ENCODE measurements at places on chromosomes 1 and 21.

GRCh38 chr1:69743146-69743545, 175.4 kb downstream of the LRRC7 start:
- no peak for DNase-seq

- peak; percentile 20 for DNase-seq
Measured at GRCh38 chr1:203038891-203039608, 12.8 kb downstream of the PPFIA4 start.

DNA sequence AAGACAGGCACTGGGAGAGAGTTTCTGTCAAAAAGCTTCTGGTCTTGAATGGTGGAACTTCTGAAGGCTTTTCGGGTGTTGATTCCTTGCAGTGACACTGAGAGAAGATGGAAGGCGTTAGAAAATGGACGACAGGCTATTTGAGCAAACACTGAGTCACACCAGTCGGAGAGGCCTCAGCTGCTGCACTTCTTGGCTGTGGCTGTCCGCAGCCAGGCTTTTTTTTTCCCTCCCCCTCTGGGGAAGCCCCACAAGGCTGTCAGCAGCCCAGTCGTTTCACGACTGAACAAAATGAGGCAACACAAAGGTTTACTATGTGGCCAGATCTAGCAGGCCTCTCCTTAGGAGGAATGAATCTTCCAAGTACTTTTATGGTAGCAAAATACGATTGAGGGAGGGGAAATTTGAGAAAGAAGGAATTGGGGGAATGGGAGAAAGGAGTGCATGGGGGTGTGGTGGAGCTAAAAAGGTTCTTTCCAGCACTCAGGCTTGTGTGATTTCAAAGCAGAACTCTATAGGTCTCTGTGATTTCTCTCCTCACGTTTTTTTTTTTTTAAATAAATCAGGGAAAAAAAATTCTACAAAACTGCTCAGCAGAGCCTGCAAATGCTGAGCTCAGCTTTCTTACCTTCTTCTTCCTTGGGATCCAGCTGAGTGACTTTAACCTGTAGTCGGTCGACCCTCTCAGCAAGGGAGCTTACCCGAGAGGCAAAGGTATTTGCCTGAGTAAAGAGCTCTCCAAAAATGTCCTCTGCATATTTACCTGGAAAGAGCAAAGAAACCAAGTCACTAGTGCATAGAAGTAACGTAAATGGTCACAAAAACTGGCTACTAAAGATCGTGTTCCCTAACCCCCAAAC, 26.1 kb downstream of the GPR3 start:
- DNase-seq = no peak

DNA sequence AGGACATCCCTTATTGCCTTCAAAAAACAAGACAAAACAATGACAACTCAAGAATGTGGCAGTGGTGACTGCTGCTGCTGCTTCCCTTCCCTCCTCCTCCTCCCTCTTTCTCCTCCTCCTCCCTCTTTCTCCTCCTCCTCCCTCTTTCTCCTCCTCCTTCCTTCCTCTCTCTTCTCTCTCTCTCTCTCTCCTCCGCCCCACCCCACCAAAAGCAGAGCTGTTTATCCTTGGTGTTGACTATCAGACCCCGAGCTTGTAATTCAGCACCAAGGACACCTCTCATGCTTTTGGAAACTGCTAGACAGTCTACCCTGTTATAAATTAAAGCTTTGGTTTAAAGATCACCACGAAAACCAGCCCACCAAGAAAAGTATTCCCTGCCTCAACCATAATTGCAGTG, 72.4 kb upstream of the IFNAR2 start:
- DNase-seq = no peak

GRCh38 chr1:86636898-86637297, 67.5 kb upstream of the SH3GLB1 start:
- no peak for DNase-seq

DNA sequence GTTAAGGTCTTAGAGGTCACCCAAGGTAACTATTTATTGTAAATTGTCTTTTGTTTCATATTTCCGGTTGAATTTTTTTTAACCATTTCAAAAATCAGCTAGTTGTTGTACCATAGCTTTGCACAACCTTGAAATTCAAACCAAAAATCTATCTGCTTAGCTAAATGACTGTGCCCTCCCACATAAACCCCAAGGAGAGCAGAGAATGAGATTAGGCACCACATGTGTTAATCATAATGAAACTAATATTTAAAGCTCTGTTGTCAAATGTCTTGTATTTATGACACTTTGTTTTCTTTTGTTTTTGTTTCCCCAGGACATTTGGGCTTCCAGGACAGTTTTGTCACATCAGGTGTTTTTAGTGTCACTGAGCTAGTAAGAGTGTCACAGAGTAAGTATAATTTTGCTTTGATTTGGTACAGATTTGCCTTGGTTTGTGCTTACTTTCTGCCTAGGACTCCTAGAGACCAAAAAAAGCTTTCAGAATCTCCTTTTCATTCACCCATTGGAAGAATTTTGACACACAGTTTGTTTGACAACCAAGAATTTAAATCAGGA, 249.9 kb downstream of the NFIA start:
- no peak for DNase-seq

DNA sequence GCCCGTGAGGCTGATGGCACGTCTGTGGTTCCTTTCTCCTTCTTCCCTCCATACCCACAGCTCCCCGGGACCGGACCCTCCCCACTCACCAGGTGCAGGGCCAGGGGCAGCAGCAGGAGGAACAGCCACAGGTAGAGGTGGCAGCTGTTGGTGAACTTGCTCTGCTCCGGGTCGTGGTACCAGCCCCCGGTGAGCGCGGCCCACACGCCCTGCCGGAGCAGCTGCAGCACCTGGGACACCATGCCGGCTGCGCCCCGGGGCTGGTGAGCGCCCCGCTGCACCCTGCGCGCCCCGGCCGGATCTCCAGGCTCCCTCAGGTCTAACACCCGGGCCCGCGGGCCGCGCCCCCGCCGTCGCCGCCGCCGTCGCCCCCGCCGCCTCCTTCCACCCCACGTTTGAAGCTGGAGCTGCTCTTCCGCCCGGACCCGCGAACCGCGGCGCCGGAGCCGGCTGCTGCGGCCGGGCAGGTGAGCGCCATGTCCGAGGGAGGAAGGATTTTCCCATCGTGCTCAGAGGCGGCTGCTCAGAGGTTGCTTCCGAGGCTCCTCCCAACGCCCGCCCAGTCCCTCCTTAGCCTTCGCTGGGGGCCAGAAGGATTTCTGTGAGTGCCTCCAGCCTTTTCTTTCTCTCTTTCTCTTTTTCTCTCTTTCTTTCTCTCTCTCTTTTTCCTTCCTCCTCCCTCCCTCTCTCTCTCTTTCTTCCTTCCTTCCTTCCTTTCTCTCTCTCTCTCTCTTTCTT, at the start of gene PCNX2:
PCNX2 (minus strand) TSS at position 489 of the 738 bp plus-strand sequence; CDS start at position 242, 247 bp downstream.
- DNase-seq = peak; percentile 21

DNA sequence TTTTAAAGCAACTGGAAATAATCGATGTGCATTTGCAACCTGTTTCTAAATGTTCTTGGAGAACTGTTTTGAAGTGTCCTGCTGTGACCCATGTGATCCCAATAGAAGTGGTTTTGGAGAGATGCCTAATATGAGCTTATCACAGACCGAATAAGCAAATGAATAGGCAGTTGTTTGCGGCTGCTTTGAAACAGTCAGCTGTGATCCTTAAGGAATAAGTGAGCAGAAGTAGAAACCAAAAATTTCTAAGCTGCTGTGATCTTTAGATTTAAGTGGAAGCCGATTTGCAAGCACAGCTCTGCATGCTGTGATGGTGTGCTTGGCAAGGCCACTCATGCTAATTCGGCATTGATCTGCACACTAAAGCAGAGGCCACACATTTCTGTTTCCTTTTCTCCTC, 329.5 kb upstream of the DUSP10 start:
- no peak for DNase-seq

DNA sequence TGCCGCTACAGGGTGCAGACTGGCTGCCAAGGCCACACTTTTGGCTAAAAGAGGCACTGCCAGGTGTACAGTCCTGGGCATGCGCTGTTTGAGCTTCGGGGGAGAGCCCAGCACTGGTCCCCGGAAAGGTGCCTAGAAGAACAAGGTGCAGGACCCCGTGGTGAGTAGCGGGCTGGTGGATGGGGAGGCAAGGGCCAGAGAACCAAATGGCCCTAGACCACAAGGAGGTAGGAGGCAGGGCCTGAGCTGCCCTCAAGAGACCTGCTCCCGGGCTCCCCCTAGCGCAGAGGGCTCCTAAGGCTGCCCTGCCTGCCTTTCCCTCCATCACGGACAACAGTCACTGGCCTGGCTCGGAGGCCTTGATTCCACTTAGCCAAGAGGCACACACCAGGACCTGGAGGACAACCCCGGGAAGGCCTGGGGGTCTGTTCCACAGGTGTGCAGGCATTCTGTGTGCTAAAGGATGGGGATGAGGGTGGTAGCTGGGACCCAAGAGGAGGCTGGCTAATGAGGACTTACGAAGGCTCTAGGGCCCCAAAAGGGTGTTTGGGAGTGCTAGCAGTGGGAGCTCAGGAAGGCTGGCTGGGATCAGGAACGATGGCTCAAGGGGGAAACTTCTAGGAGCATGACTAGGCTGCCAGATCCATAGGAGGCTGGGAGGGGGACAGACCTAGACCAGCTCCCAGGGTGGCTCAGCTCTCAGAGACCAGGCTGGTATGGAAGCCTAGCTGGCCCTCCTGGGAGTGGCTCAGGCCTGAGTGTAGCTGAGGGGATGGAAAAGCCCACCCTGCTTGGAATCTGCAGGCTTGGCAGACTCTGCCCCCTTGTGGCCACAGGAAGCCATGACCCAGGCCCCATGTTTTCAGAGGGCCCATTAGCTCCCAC, 742 bp downstream of the ARTN start:
- peak; percentile 27 for DNase-seq

- DNase-seq = no peak
Measured at GRCh38 chr1:54245501-54245900, 45.5 kb downstream of the MRPL37 start.

DNA sequence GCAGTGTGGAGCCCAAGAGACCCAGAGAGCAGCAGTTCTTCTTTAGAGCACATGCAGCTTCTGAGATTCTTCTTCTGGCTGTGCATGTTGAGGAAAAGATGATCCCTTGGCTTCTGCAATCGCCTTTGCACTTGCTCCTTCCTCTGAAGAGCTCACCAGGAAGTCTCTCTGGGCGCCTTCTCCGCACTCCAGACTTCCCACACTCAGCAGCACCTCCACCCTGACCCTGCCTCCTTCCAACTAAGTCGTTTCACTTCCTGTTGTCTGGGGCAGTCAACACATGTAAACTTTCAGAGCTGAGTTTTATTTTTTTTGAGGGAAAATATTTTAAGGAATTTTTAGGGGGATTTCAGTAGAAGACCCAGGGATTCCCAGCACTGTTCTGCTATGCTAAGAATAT, 73.4 kb upstream of the F3 start:
- DNase-seq = no peak

DNA sequence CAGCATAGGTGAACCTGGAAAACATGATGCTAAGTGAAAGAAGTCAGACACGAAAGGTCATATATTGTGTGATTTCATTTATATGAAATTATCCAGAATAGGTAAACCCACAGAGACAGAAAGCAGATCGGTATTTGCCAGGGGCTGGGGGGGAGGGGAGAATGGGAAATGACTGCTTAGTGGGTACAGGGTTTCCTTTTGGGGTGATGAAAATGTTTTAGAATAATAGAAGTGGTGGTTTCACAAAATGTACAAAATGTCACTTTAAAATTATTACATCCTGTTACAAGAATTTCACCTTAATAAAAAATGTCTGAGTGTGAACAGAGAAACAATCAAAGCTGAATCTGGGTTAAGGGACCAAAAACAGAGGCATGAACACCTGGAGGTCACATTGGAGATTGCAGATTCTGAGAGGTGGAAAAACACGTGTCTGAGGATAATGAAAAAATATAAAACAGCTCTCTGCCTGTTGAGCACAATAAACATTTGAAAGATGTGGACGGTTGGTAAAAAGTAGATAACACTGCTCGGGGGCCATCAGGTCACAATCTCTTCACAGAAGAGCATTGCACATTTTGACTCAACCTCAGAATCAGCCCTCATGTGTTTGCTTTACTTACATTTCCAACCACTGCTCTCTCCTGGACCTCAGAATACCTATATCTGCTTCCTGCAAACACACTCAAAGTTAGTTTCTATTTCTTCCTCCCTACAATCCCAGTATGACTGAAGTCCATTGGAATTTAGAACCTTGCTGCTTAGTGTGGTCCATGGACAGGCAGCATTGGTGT, 3.2 kb downstream of the SLAMF6 start:
- DNase-seq = no peak

- no peak for DNase-seq
Measured at GRCh38 chr1:59814901-59815825, at the start of gene HOOK1. Gene HOOK1, plus strand, starts transcription at chr1:59814949. Its CDS starts 169 bp downstream, at chr1:59815118.

DNA sequence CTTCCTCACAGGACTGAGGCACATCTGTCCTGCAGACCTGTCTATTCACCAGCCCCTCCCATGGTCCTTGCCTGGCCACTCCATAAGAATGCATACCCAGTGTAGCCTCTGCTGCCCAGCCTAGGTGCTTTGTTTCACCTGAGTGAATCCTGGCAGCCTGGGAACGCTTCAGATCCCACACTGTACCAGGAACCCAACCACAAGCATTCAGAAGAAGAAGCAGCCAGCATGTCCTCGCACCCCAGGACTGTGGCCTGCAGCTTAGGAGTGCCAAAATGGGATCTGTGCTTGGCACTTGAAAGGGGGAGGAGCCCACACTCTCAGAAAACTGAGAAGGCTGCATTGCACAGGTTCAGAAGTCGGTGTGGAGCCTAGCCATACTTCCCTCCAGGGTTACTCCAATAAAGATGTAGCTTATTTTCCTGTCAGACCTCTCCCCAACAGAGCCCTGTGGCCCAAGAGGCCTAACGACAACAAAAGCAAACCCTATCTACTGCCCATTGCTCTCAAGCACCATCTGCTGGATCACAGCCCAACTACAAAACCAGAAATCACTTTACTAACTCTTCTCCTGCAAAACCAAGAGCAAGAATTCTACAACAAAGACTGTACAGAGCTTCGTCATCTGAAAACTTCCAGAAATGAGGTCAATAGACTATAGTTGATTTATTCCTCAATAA, 923.1 kb upstream of the NEGR1 start:
- DNase-seq = no peak

- no peak for DNase-seq
Measured at GRCh38 chr1:183911285-183911684, 106.4 kb downstream of the RGL1 start.

- DNase-seq = no peak
Measured at GRCh38 chr1:47934243-47934805, 62.9 kb downstream of the TRABD2B start.

GRCh38 chr1:29851691-29852090, 615.4 kb downstream of the PTPRU start:
- DNase-seq = no peak

- no peak for DNase-seq
Measured at GRCh38 chr1:9180111-9180819, 51.4 kb upstream of the GPR157 start.
